ENCODE measurements at places on chromosomes 7 and 10.

DNA sequence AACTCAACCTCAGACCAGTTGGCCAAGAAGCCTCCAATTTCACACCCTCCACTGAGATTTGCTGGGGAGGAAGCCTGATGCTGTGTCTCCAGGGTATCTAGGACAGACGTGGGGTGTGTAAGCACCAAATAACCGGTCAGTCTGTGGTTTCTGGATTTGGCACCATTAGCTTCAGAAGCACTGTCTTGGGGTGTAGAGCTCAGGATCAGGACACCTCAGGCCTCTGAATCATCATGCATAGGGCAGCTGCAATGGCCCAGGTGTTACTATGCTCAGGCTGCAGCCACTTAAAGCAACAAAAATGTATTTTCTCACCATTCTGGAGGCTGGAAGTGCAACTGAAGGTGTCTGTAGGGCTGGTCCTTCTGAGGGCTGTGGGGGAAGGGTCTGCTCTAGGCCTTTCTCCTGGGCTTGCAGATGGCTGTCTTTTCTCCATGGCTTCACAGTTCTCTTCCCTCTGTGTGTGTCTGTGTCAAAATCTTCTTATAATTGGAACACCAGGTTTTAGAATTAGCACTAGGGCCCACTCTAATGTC, 73.4 kb upstream of the SEPHS1 start:
- DNase-seq = no peak

DNA sequence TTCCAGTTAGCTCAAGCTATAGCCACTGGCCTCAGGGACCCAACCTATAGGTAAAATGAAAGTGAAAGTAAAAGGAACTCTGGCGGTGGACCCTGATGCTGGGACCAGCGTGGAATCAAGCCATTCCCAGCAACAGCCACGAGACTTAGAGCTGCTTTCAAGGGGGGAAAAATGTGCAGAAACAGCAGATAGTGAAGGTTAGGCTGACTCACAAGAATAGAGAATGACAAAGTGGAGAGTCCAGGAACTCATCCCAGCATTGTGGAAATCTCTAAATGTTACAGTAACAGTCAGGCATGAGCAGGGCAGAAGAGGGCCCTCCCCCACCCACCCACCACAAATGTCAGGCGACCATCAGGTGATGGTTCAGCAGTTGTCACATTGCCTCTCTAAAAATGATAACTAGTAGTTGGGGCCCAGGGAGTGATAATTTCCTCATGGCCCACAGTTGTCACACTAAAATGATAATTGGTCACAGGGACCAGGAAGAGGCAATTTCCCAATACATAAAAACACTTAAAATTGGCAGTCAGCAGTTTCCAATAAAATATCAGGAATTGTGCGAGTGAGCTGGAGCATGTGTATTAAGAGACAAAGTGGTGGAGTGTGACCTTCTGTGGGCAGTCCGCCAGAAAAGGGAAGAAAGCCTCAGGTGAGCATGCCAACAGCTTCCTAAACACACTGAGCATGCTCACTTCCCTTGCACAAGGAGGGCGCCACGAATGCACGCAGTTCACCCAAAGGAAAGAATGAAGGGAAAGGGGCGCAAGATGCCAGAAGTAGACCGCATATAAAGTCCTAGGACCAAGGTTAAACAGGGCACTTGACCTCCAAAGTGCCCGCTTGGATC, 129.8 kb upstream of the PPP1R3A start:
- peak; percentile 38 for DNase-seq

DNA sequence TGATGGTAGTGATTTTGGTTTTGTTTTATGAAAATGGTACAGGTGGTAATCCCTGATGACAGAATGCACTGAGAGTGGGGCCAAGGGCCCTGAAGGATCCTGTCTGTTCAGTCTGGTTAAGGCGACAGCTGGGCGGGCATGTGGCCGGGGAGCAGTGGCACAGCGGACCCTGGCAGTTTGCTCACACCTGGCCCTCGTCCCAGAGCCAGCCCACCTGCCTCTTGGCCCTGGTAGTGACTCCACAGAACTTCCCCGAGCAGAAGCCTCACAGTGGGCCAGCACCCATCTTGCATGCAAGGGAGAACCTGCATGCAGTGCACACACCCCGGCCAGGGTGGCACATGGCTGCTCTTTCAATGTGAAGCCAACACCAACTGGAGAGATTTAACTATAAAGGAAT, 82.8 kb downstream of the ALOX5 start:
- no peak for DNase-seq

DNA sequence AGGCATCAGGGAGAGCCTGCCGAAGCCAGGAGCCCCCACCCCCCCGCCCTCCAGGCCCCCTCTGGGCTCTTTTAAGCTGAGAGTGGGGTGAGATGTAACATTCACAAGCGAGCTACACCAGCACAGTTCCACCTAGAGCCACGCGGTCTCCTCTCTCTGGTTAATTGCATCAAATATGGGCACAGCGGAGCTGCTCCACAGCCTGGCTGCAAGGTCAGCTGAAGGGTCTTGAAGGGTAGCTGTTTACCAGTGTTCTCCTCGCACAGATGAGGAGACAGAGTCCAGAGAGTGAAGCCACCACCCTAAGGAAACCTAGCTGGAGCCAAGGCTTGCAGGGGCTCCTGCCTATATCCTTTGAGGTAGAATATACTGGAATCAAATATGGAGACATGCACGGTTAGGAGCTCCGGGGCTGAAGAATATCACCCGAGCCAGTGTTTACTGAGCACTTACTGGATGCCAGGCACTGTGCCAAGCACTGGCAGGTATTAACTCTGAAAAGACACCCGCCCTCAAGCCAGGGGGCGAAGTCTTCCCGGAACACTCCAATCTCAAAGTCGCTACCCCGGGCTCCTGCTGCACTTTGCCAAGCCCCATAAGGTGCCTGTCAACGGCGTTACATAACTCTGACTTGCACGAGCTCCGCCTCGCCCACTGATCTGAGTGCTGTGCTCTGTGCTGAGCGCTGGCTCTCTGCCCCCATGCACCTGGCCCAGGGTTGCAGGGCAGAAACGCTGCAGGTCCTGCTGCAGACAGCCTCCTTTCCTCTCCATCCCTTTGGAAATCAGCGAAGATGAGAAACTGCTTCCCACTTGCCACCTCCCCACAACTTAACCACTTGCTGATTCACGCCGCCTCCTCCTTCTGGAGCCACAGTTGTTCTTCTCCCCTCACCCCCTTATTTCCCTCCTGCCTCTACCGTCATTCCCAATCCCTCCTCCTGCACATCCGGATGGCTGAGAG, 5.4 kb downstream of the CHST15 start:
- DNase-seq = no peak

GRCh38 chr7:138745189-138745588, 44.0 kb upstream of the SVOPL start:
- no peak for DNase-seq

DNA sequence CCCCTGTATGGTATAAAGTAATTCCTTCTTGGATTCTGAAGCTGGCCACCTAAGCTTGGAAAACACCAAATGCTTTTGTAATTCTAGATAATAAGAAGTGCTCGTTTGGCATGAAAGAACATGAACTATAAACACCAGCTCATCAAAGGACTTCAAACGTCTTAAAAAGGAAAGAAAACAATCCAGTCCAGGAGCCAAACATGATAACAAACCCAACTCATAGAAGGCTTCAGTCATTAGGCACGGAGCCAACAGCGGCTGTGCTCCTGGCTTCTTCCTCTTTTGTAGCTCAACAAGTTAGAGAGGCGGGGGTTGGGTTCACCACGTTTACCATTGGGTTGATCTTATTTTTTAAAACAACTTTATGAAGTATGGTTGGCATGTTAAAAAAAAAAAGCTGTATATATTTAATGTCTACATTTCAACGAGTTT, 56.4 kb upstream of the ECHDC3 start:
- DNase-seq = peak; percentile 40

DNA sequence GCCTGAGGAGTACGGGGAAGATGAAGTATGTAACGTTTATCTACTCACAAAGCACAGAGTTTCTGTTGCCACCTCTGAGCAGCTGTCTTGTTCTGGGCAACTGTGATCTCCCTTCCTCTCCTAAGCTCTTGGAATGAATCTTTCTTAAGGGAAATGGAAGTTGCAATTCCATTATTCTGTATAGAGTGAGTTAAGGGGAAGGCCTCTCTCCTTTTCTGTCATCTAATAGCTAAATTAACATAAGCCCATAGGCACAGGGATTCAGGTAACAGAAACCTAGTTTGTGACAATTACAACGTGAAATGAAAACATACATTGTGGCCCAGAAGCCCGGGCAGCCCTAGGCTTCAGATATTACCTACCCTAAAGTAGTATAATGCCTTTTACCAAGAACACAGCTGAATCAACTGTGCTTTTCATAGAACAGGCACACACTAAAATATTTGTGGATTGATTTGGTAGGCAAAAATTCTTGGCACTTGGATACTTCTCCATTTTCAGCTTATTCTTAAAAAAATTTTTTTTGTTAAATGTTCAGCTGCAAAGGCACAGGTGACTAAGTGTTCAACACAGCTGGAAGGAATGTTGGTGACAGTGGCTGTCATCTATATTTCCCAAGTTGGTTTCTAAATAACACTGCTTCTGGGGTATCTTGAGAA, 3.8 kb upstream of the PDCD4 start:
- no peak for DNase-seq

DNA sequence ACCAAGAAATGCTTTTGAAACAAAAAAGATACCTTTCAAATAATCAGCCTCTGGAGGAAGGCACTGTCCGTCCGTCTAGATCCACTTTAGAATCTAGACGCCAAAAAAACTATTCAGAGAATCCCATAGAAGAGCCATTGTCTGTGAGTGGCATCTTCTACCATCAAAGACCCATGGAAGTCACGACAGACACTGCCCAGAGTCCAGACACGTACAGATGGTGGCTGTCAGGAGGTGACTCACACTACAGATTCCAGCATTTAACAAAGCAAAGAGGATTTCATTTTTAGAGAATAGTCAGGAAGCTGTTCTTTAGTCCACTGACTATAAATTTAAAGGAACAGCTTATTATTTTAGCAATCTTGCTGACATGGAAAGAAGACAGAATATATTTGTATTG, 11.7 kb downstream of the C1QL3 start:
- no peak for DNase-seq

GRCh38 chr10:132557696-132558515, 20.3 kb downstream of the INPP5A start:
- no peak for DNase-seq

DNA sequence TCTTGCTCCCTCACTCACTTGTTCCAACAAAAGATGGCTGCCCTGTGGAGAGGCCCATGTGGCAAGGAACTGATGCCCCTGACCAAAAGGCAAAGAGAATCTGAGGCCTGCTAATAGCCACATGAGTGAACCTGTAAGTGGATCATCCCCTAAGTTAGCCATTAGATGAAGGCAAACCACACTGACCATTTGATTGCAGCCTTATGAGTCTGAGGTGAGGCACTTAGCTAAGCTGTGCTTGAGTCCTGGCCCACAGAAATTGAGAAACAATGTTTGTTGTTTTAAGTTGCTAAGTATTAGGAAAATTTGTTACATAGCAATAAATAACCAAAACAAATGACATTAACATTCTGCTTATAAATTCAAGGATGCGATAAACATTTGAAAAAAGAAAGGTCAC, 100.1 kb upstream of the BET1 start:
- DNase-seq = no peak

DNA sequence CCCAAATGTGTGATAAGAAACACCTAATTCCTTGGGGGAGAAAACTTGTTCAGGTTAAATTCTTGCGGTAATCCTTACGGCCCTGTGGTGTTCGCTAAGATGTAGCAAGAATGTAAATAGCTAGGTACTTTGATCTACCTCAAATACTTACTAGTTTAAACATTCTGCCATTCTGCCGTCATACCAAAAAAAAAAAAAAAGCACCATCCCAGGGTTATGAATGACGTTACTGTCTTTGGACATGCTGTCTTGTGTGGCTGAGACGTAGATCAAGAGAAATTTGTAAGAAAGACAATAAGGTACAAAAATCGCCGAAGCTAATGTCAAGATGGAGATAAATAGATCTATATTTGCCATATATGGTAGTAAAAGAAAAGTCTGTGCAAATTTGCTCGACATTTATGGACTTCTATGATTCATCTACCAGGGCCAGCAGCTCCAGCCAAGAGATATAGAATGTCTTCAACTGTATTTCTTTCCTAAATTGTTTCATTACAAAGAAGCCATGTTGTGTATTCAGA, 195.6 kb downstream of the CUX1 start:
- no peak for DNase-seq

DNA sequence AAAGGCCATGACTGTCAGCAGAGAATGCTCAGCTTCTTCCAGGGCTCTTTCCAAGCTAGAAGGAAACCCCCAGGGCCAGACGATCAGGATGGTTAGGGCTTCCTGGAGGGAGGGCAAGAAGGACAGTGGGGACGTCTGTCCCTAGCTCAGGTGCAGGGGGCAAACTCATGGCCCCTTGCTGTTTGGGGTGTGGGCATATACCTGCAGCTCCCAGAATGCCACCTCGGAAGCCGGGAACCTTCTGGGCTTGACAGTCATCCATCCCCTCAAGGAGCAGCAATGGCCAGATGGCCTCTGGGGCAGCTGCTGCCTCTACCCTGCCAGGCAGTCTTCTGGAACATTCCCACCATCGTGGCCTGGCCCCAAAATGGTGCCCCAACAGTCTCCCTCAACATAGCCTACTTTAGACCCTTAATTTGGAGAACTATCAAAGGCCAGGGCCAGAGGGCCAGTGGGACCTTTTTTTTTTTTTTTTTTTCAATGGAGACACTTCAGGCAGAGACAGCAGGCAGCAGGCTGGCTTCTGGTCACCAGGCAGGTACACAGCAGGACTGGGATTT, 40.2 kb upstream of the ZMIZ1 start:
- no peak for DNase-seq

DNA sequence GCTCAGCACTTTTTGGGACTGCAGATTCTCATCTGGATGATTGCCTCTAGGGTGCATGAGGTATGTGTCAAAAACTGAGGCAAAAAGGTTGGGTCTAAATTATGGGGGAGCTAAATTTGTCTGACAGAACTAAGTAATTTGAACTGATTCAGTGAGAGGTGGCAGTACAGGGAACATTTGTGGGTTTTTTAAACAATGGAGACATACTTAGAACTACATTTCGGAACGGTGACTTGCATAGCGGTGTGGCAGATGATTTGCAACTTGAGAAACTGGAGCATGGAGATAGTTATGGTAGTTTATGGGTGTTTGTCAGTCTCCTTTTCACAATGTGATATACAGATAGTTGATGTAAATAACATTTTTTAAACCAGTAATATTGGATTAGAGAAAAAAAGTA, 14.6 kb downstream of the TBC1D12 start:
- DNase-seq = no peak

- no peak for DNase-seq
Measured at GRCh38 chr10:71332466-71332865, 13.4 kb downstream of the SLC29A3 start.

- DNase-seq = no peak
Measured at GRCh38 chr7:22672846-22673680, 53.9 kb upstream of the IL6 start.

DNA sequence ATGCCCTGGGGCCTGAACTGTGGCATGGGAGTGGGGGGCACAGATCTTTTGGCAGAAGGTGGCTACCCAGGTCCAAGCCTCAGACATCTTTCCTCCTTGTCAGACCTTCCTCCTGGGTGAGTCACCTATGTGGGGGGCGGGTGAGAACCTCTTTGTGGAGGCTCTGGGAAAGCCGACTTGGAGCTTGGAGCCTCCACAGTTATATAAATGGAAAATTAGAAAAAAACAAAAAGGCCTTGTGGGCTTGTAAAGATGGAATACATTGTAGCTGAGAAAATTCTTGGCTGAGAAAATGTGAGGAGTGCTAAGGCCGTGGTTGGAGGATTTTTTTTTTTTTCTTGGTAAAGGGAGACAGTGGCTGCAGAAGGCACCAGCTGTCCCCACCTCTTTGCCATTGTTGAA, 292.5 kb downstream of the CCDC3 start:
- DNase-seq = no peak

GRCh38 chr10:78470267-78471103, 436.8 kb downstream of the RPS24 start:
- DNase-seq = no peak

GRCh38 chr7:26404189-26404996, 112.7 kb downstream of the SNX10 start:
- DNase-seq = no peak

All from CD4-positive, alpha-beta T cell treated with Interleukin-21 for 1 hour (primary cell).